ENCODE measurements at places on chromosomes 16 and 17.
A peak's percentile ranks its signal among the peaks of the same experiment; 100 is the strongest.

DNA sequence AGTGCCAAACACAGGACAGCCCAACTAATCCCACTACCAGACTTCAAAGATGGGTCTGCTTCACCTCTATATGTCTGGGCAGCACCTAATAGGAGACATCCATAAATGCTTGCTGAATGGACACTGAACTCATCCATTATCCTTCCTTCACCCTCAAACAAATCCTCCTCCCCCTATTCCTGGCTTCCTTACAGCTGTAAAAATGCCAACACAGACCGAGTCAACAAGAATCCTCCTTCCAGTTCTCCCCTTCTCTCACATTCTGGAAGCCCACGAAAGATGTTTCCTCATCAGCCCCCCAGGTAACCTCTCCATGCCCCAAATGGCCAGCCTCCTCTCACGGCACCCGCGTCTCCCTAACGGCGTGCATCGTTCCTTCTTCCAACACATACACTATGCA is 12.3 kb downstream of the PELP1 start:
- no peak for DNase-seq
- H3K27ac ChIP-seq: no peak overlapping the region
- H3K4me1 ChIP-seq: no peaks in the 10 kb centered on the region
- H3K4me3 ChIP-seq: no peak overlapping the region
- H3K36me3 ChIP-seq: peaks cover 19% of the 10 kb centered on the region
- H3K27me3 ChIP-seq: no peaks in the 10 kb centered on the region

DNA sequence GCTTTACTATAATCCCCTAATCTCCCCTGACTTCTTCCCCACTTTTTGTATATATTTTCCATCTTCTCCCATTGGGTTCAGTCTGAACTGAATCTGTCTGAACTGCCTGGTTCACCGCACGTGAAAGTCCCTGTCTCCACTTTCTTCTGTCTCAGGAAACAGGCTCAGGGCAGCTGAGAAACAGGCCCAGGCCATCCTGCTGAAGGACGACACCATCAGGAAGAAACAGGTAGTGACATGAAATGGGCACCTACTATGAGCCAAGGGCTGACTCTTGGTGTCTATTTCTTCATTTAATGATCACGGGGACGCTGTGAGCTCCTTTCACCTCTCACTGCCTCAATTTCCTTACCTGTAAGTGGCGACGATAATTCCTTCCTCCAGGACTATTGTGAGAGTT is 90.5 kb upstream of the HSBP1 start:
- DNase-seq: no peak
- no peak overlapping the region for H3K27ac ChIP-seq

DNA sequence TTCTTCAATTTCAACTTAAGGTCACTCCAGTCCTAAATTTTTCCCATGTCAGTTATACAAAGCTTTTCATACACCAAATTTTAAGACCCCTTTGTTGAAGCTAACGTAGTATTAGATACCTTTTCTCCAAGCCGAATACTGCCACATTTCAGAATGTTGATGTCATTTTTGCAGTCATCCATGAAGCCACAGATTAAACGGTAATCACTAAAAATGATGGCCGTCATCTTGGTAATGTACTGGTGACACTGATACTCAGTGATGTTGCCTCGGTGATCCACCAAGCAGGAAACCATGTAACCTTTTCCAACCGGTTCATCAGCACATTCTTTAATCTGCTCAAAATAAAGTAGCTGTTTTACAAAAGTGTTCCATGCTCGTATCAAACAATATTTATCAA is 82.1 kb upstream of the CLEC18B start:
- peaks cover 38% of the 10 kb centered on the region for H3K36me3 ChIP-seq
- H3K4me3 ChIP-seq: no peak overlapping the region
- no peak overlapping the region for H3K27ac ChIP-seq

GRCh38 chr17:73895157-73895556 is 250.9 kb upstream of the SDK2 start:
- H3K4me1 ChIP-seq: no peaks in the 10 kb centered on the region
- DNase-seq: no peak
- H3K27me3 ChIP-seq: peaks cover 27% of the 10 kb centered on the region
- no peak overlapping the region for H3K27ac ChIP-seq

- H3K4me3 ChIP-seq: peak overlapping the region; percentile 58
- peak; percentile 88 for DNase-seq
- peaks cover 25% of the 10 kb centered on the region for H3K4me1 ChIP-seq
- peaks cover 13% of the 10 kb centered on the region for H3K36me3 ChIP-seq
- peak overlapping the region; percentile 81 for H3K27ac ChIP-seq
Observed at GRCh38 chr16:31134625-31135534, 647 bp downstream of the PRSS8 start.

- peak overlapping the region; percentile 4 for H3K27ac ChIP-seq
- no peak for DNase-seq
- H3K4me3 ChIP-seq: peak overlapping the region; percentile 23
- H3K36me3 ChIP-seq: no peaks in the 10 kb centered on the region
Observed at GRCh38 chr17:30238003-30238344, 2.5 kb upstream of the SLC6A4 start.

DNA sequence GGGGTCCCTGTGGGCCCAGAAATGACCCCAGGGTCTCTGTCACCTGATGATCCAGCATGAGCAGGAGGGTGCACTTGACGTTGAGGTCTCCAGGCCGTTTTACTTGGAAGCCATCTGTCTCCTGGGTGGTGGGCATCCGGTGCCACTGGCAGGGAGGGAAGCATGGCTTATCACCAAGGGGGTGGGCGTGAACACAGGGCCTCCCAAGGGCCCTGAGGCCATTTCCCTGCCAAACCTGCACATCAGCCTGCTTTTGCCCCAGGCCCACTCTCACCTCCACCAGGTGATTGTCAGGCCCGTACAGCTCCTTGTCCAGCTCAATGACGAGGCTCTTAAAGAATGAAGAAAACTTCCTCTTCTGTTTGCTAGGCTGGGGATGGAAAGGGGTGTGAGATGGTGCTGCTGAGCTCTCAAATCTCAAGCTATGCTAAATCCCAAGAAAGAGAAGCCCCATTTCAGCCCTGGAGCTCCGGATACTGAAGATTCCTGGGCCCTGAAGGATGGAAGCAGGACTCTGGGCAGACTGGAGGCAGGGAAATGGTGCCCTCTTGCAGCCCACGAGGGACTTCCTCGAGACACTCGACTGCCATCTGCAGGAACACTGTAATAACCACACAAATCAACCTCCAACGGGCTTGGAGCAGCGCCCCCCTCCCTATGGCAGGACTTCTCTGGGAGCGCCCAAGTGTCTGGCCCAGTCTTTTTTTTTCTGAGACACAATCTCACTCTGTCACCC is 7.1 kb upstream of the FTSJ3 start:
- no peak overlapping the region for H3K27ac ChIP-seq
- DNase-seq: no peak
- H3K36me3 ChIP-seq: peaks cover 79% of the 10 kb centered on the region
- H3K27me3 ChIP-seq: no peaks in the 10 kb centered on the region
- peaks cover 28% of the 10 kb centered on the region for H3K4me1 ChIP-seq

DNA sequence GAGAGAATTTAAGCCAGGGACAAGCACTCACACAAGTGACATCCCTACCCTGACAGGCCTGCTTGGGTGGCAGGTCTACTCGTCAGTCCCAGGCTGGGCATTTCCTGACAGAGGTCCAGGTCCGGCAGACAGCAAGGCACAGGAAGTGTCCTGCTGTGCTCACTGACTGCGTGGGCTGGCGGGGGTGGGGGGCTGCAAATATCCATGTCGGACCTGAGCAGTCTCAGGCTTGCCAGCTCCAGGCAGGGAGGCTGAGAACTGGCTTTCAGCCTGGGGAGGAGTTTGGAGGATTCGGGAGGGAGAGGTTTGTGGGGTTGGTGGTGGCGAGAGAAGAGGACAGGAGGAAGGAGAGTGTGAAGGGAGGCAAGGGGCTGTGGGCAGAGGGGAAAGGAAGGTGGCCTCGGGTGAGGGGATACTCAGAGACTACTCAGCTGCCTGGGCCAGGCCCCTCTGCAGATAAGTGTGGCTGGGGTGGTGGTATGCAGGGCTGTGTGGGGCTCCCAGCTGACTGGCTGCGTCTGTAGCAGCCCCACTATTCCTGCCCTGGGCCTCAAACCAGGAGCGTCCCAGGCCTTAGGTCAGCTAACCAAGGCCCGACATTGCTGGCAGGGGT is 7.8 kb downstream of the HIC1 start:
- no peaks in the 10 kb centered on the region for H3K27me3 ChIP-seq
- H3K4me1 ChIP-seq: peaks cover 72% of the 10 kb centered on the region
- peaks cover 24% of the 10 kb centered on the region for H3K36me3 ChIP-seq

GRCh38 chr16:85202051-85202601 is 89.9 kb upstream of the CIBAR2 start:
- DNase-seq: no peak
- H3K4me3 ChIP-seq: no peak overlapping the region
- no peaks in the 10 kb centered on the region for H3K36me3 ChIP-seq
- H3K27ac ChIP-seq: peak overlapping the region; percentile 63
- H3K27me3 ChIP-seq: no peaks in the 10 kb centered on the region
- peaks cover 36% of the 10 kb centered on the region for H3K4me1 ChIP-seq

DNA sequence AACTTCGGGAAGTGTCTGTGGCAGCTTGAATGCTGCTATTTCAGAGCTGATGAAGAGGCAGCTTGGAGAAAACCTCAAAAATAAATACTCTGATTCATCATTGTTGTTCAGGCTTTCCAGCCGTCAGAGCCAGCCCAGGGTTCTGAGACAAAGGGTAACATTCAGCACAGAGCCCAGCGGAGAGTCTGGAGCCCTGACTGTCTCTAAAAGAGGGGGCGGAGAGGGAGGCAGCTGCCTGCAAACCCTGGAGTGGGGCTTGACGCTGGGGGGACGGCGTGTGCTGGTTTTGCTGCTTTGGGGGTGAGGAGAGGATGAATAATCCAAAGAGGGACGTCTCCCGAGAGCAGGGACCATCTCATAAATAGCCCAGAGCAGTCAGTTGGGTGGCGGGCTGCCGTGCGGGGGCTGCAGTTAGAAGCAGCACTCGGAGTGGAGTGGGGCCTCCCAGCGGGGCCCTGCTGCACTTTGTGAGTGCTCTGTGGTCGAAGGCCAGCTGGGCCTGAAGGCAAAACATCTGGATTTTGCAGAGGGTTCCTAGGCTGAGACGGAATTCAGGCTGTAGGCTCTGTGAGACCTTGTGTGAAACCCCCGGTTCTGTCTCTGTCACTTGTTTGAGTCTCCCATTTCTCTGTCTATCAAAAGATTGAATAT is 237.8 kb downstream of the PRKCA start:
- no peak overlapping the region for H3K4me3 ChIP-seq
- no peaks in the 10 kb centered on the region for H3K36me3 ChIP-seq
- no peaks in the 10 kb centered on the region for H3K27me3 ChIP-seq
- no peak for DNase-seq
- peaks cover 9% of the 10 kb centered on the region for H3K4me1 ChIP-seq

DNA sequence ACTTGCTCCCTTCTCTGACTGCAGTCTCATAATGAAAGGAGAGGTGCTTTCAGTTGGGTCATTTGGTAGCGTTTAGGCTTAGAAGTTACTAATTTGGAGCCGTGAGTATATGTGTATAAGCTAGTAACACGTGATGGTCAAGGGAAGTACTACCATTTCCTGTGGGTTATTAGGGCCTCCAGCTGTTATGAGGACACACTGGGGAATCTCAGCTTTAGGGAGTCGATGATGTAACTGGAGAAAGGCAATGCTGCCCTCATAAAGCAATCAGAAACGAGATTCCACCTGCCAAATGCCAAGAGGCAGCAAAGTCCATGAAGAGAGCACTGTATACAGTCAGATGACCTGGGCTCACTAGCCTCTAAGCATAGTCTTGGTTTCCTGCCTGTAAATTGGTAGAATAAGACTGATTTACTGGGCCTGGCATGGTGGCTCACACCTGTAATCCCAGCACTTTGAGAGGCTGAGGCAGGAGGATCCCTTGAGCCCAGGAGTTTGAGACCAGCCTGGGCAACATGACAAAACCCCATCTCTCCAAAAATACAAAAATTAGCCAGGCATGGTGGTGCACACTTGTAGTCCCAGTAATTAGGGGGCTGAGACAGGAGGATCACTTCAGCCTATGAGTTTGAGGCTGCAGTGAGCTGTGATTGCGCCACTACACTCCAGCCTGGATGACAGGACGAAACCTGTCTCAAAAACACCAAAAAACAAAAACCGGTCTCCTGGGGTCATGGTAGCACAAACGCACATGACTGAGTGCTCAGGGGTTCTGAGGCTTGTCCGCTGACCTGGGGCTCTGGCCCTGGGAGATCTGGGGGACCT is 53.0 kb downstream of the SF3B3 start:
- no peak overlapping the region for H3K4me3 ChIP-seq
- H3K27me3 ChIP-seq: no peaks in the 10 kb centered on the region
- peaks cover 15% of the 10 kb centered on the region for H3K36me3 ChIP-seq
- H3K27ac ChIP-seq: peak overlapping the region; percentile 26
- peaks cover 51% of the 10 kb centered on the region for H3K4me1 ChIP-seq

GRCh38 chr16:14341324-14342225 is 270.5 kb downstream of the MRTFB start:
- no peak for DNase-seq
- H3K36me3 ChIP-seq: no peaks in the 10 kb centered on the region
- H3K27me3 ChIP-seq: no peaks in the 10 kb centered on the region
- H3K4me3 ChIP-seq: no peak overlapping the region
- H3K27ac ChIP-seq: no peak overlapping the region

- peak overlapping the region; percentile 63 for H3K27ac ChIP-seq
- peak; percentile 81 for DNase-seq
- H3K4me1 ChIP-seq: peaks cover 11% of the 10 kb centered on the region
Observed at GRCh38 chr17:79777120-79777893, 641 bp upstream of the CBX2 start.

GRCh38 chr16:72832621-72833248 is 215.2 kb downstream of the ZFHX3 start:
- H3K4me3 ChIP-seq: no peak overlapping the region
- H3K4me1 ChIP-seq: no peaks in the 10 kb centered on the region
- no peaks in the 10 kb centered on the region for H3K27me3 ChIP-seq
- peak; percentile 87 for DNase-seq
- H3K36me3 ChIP-seq: peaks cover 13% of the 10 kb centered on the region

- H3K27ac ChIP-seq: no peak overlapping the region
- H3K27me3 ChIP-seq: no peaks in the 10 kb centered on the region
- no peak for DNase-seq
Observed at GRCh38 chr16:50121721-50122445, 31.2 kb upstream of the TENT4B start.

GRCh38 chr17:60229188-60229802 is 79.5 kb downstream of the CA4 start:
- no peak overlapping the region for H3K4me3 ChIP-seq
- DNase-seq: no peak
- H3K36me3 ChIP-seq: peaks cover 26% of the 10 kb centered on the region
- H3K27me3 ChIP-seq: no peaks in the 10 kb centered on the region
- H3K4me1 ChIP-seq: no peaks in the 10 kb centered on the region
- no peak overlapping the region for H3K27ac ChIP-seq

DNA sequence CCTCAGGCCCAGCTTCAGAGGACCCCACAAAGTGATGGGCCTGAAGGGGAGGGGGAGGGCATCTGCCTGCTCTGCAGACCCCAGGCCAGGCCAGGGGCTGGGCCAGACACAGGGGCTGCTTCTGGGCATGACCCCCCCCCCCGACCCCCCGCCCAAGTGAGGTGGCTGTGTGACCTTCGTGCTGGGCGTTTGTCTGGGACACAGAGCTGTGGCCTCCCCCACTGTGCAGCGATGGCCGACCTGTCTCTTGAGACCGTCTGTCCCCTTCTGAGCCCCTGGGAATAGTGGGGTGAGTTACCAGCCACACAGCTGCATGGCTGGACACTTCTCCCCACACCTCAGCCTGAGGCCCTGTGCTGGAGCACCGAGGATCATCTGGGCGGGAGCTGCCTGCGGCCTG is 34.8 kb upstream of the GNG13 start:
- H3K4me1 ChIP-seq: no peaks in the 10 kb centered on the region
- H3K27me3 ChIP-seq: no peaks in the 10 kb centered on the region
- H3K27ac ChIP-seq: no peak overlapping the region
- H3K4me3 ChIP-seq: no peak overlapping the region
- no peaks in the 10 kb centered on the region for H3K36me3 ChIP-seq
- DNase-seq: no peak

- no peak for DNase-seq
- H3K4me1 ChIP-seq: no peaks in the 10 kb centered on the region
- H3K27me3 ChIP-seq: no peaks in the 10 kb centered on the region
- no peak overlapping the region for H3K27ac ChIP-seq
- no peak overlapping the region for H3K4me3 ChIP-seq
Observed at GRCh38 chr16:13988038-13988437, 68.1 kb downstream of the ERCC4 start.
